Brain (organoid and tissue), 16 donors: ENCODE measurements at places on chromosomes 7 and 10.

GRCh38 chr10:96693431-96693830 lies 26.9 kb downstream of the PIK3AP1 start:
- DNase-seq: peak; percentile 39

DNA sequence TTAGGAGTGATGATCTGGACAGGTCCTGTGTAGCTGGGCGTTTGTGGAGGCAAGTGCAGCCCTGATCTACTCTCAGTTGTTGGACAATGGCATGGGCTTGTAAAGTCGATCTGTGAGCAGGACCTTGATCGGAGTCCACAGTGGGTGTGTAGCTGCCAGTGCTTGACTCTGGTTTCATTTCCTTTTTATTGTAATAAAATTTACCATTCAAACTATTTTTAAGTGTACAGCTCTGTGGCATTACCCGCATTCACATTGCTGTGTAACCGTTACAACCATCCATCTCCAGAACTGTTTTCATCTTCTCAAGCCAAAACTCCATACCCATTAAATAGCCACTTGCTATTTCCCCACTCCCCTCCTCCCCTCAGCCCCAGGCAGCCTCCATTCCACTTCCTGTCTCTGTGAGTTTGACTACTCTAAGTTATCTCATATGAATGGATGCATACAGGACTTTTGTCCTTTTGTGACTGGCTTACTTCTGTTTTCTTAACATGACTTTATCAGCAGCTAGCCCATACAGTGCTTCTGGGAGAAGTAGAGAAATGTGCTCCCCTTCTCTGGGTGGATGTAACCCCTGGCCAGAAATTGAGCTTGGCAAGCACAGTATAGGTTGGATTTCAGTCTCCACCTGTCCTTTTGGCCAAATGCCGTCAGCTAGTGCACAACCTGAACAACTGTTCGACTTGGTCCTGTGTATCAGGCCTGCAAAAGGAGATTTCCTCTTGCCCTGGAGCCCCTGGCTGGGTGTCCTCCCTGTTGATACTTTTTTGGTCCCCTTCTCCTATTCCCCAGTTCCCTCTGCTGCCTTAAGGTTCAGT lies 180.0 kb downstream of the LRMDA start:
- no peak for DNase-seq

- no peak for DNase-seq
Observed at GRCh38 chr10:123517426-123517825, 148.7 kb upstream of the GPR26 start.

GRCh38 chr10:81575036-81575435 lies 300.0 kb upstream of the NRG3 start:
- DNase-seq: peak; percentile 65

GRCh38 chr10:8985651-8986050 lies 931.2 kb downstream of the GATA3 start:
- no peak for DNase-seq

DNA sequence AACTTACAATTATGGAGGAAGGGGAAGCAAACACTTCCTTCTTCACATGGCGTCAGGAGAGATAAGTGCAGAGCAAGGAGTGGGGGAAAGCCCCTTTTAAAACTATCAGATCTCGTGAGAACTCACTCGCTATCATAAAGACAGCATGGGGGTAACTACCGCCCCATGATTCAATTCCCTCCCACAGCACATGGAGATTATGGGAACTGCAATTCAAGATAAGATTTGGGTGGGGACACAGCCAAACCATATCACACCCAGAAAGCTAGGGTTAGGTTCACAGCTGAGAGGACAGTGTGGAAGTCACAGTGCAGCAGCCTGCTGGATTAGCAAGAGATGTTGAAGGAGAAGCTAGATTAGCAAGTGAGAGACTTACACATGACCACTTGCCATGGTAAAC lies 81.6 kb downstream of the CRTAC1 start:
- DNase-seq: no peak

- DNase-seq: peak; percentile 27
Observed at GRCh38 chr7:48741545-48741944, 182.8 kb upstream of the CDC14C start.

- DNase-seq: peak; percentile 81
Observed at GRCh38 chr7:111089822-111090426, 1.0 kb upstream of the LRRN3 start.

DNA sequence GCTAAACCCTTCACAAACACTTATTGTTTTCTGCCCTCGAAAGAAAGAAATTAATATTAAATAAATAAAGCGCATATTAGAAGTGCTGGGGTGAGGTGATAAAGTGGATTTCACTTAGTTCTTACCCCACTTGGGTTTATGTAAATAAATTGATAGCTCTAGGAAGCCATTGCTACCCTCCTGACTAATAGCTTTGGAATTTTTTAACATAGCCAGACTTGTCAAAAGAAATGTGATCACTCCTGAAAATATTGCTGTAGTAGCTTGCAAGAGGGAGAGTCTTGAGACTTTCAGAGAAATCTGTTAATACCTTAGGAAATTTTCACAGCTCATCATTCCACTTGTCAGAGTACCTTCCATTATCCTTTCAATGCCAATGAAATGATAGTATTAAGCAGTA lies 7.6 kb downstream of the ARL5B start:
- DNase-seq: no peak

DNA sequence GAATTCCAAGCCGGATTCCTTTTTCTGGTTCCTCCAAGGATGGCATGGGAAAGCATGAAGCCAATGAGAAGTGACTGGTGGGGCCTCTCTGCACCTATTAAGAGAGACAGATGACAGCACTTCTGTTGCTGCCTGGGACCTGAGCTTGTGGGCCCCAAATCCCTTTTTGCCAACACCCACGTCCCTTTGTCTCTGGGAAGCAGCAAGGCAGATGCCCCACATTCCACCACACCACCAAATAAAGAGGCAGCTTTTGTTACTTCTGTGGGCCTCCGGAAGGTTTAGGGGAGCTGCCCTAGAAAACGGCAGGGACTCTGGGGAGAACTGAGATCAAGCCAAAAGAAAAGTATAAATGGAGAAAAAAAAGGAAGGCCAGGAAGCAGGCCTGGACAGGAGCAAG lies 3.4 kb downstream of the CCDC136 start:
- no peak for DNase-seq

- DNase-seq: no peak
Observed at GRCh38 chr10:77586719-77587415, 50.7 kb downstream of the KCNMA1 start.

GRCh38 chr7:80226629-80227028 lies 92.0 kb downstream of the GNAI1 start:
- no peak for DNase-seq

- DNase-seq: no peak
Observed at GRCh38 chr10:7301006-7301778, 109.6 kb downstream of the SFMBT2 start.

DNA sequence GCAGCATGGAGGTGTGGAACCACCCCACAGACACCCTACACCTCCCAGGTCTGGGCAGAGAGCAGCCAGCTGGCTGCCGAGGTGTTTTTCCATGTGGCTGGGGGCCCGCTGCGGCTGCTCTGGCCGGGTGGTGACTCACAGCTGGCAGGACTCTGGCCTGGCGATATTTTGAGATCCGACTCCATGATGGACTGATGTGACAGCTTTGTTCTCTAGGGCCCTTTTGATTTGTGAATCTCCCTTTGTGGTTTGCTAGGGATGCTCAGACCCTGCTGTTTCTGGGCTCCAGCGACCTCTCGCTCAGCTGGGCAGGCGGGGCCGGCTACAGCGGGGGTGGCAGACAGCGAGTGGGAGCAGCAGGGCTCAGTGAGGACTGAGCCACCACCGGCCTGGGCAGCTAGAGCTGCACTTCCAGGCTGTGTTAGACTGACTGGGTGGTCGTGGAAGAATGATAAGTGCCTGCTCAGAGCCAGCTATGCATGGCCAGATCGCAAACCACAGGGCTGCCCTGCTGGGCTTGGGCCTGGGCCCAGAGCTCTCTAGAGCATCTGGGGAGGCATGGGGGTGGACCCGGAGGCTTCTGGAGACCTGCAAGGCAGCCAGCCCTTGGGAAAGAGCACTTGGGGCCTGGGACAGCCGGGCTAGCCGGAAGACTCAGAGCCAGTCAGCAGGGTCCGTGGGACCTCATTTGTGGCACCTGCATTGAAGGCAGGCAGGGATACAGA lies 46.2 kb upstream of the GDF10 start:
- no peak for DNase-seq

- DNase-seq: no peak
Observed at GRCh38 chr7:925601-926000, 28.9 kb downstream of the ADAP1 start.

- DNase-seq: no peak
Observed at GRCh38 chr7:84971360-84971759, 215.5 kb downstream of the SEMA3D start.

DNA sequence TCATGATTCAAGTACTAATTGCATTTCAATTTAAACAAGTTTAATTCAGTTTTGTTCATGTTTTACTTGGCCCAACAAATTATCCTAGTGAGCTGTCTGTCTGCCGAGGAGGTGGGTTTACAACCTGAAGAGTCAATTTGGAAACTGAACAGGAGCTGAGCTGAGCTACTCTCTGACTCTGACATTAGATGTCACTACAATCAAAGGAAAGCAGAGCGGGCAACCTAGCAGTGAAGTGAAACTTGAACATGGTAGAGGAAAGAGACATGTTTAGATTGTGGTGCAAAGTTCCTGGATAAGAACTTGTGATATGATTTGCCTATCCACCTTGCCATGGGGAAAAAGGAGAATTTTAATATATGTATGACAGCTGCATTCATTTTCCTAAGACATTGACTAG lies 9.6 kb upstream of the AGR3 start:
- peak; percentile 66 for DNase-seq

DNA sequence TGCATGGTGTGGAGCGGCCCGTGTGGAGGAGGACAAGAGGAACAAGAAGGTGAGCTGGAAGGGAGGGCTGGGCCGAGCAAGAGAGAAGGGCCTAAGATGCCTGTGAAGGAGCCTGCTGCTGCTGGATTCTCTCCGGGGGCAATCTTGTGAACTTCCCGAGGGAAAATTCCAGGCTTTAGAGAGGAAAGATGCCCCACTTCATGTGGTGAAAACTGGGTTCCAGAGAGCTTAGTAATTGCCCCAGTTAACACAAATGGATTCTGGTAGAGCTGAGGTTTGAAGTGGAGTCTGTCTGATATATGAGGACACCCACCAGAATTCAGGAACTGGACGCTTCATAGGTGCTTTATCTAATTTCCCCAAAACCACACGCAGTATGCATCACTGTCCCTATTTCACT lies 114.1 kb upstream of the ZMIZ1 start:
- DNase-seq: no peak

- DNase-seq: no peak
Observed at GRCh38 chr10:89478085-89478738, 57.2 kb downstream of the SLC16A12 start.

GRCh38 chr7:76428868-76429805 lies 4.4 kb downstream of the ZP3 start:
- DNase-seq: no peak

- peak; percentile 22 for DNase-seq
Observed at GRCh38 chr10:63883861-63884260, 362.7 kb downstream of the REEP3 start.

DNA sequence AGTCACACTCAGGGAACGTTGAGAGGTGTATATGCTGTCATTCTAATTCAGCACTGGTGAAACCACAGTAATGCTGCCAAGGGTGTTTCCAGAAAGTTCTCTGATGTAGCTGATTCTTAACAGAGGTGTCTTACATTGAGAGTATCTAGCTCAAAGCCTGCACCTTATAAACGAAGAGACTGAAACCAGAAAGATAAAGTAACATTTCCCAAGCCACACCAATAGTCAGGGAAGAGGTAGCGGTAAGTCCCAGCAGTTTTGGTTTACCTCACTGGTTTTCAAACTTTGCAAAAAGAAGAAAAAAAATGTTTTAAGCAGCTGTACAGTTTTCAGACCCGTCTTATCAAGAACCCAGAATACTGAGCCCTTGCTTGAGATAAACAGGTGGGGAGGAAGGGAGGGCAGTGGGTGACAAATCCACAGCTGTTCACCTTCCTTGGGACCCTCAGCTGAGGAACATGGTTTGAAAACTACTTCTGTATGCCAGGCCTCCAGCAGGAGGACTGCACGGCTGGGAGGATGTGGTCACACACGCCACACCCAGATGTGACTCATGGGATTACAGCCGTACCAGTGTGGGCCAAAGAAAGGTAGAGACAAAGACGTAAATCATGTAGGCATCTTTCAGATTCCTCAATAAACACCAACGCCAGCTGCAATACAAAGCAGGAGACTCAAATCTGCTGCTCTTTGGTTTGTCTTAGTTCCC lies 63.9 kb upstream of the GSDME start:
- DNase-seq: no peak

DNA sequence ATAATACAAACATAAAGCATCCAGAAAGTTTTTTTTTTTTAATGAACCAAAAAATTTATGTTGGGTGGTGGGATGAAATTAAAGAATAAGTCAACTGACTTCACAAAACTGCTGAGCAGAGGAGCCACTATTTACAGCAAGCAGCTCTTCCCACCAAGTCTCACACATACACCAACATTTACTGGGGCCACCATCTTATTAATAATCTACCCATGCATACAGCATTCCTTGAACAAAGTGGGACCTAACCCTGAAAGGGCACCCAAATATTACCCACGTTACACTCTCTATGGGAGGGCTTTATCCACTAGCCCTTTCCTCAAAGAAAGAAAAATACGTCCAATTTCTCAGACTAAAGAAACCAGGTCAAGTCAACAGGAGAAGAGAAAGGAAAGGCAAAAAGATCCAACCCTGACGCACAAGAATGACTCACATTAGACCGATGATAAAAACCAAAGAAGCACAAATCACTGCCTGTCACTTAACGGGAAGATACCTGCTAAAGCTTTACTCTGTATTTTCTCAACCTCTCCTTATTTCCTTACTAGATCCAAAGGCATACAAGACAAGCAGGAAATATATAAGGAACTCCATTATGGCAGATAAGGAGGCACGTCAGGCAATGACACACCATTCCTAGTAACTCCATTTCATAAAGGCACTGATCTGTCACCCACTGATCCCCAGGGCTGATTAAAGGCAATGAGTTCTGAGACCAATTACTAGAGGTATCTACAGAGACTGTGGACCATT lies 141.8 kb upstream of the ASAH2 start:
- DNase-seq: no peak

GRCh38 chr10:1559761-1560160 lies 177.6 kb downstream of the ADARB2 start:
- DNase-seq: no peak

GRCh38 chr10:86392723-86393094 lies 26.1 kb upstream of the GRID1 start:
- DNase-seq: no peak

- DNase-seq: no peak
Observed at GRCh38 chr10:89371079-89371478, 6.8 kb upstream of the IFIT1B start.

DNA sequence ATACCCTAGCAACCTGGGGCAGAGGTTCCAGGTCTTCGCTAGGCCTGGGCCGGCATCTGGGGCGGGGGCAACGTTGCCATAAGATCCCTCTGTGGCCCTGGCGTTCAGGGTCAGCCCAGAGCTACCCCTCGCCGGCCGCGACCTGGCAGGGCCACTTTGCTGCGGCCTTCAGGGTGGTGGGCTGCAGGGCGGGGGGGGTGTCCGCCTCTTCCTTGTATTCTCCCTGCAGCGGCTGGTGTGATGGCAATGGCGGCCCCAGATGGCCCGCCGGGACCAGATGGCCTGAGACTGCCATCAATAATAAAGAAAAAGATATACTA lies 539.2 kb upstream of the POT1 start:
- no peak for DNase-seq

GRCh38 chr10:77859200-77859864 lies 67.2 kb downstream of the DLG5 start:
- no peak for DNase-seq

GRCh38 chr7:100356416-100357068 lies 1.4 kb upstream of the PILRB start:
- no peak for DNase-seq
